Bronchus fibroblast of lung (primary cell): ENCODE measurements at places on chromosomes 13 and 19. TPM values are rescaled to one million over a fixed set of nuclear protein-coding genes. Genes with fewer than 3 reads are reported as not detected.

The SCN1B gene
- total RNA-seq, result 4.0 and 4.3 TPM in 2 replicates

The FAM216B gene
- not detected in 2 replicates for total RNA-seq

The F2RL3 gene
- not detected in 2 replicates for total RNA-seq

The RFPL4A gene
- not detected in 2 replicates for total RNA-seq
